ENCODE measurements at places on chromosomes 7 and 10.

- DNase-seq = no peak
These were observed 76.5 kb downstream of the AUTS2 start for GRCh38 chr7:69674701-69675182.

- no peak for DNase-seq
These were observed 237.8 kb upstream of the ZMIZ1 start for GRCh38 chr10:78830976-78831375.

DNA sequence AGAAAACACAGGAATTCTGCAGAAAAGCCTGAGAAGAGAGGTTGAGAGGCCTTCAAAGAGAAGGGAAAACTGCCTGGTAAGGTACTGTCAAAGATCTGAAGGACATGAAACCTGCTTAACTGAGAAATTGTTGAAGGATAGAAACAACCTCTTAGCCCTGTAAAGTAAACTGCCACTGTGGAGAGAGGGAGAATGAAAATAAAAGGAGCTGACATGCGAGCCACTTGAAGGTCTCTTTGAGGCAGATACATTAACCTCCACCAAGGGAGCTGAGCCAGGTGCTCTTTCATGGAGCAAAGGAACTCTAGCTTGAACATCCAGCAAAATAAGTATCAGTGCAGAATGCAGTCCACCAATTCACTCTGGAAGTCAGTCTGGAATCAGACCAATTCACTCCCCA is 108.8 kb upstream of the FEZF1 start:
- no peak for DNase-seq

DNA sequence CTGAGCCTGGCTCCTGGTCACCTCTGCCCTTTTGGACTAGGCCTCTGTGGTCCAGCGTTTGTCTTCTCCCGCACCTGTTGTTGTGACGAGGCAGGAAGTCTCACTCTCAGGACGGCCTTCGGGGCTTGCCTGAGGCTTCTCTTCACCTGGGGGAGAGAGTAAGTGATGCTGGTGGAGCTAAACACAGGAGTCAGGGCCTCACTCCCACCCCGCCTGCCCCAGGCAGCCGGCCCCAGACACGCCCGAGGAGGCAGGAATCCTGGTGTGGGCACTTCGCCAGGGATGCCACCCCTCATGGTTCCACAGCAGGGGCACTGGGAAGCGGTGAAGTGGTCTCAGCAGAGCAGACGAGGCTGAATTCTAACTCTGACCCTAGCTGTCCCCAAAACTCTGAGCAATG is 42.4 kb downstream of the IL2RA start:
- no peak for DNase-seq

- DNase-seq = no peak
These were observed 48.4 kb upstream of the ARHGAP21 start for GRCh38 chr10:24771943-24772694.

DNA sequence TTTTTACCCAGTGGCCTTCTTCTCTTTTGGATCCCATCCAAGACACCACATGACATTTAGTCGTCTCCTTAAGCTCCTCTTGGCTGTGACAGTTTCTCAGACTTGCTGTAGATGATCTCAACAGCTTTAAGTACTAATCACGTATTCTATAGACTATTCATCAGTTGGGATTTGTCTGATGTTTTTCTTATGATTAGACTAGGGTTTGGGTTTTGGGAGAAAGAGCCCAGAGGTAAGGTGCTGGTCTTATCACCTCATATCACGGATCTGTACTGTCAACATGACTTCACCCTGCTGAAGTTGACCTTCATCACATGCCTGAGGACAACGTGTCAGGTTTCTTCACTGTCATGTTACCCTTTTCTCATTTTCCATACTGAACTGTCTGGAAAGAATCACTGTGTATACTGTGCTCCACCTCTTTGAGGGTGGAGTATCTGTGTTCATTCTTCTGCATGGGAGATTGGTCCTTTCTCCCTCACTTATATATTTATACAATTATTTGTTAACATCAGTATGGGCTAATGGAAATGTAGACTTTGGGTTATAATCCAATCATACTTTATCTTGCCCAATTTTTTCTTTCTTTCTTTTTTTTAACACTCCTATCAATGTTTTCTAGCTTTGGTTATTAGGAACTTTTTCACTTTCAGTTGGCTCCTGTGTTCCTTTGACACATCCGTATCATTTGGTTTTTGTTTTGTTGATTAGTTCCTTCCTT is 6.4 kb upstream of the HKDC1 start:
- no peak for DNase-seq

- no peak for DNase-seq
These were observed 273.6 kb downstream of the PLXDC2 start for GRCh38 chr10:20089879-20090278.

DNA sequence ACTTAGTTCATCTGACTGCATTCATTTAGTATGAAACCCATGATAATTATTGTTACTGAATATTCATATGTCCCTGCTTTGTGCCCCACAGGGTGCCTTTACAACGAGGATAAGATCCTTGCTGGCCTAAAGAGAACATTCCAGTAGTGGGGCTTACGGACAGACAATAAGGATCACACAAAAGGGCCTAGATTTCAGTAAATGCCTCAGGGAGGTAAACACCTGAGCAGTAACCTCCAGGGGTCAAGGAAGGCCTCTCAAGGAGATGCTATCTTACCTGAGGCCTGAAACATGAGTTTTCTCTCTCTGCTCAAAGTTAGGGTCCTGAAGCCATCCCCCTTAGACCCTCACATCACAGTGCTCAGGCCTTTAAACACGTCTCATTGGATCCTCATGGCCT is 228.7 kb downstream of the TCF7L2 start:
- no peak for DNase-seq

Measured in fibroblast of skin of right biceps (primary cell).